ENCODE measurements at places on chromosomes 16 and 17.

DNA sequence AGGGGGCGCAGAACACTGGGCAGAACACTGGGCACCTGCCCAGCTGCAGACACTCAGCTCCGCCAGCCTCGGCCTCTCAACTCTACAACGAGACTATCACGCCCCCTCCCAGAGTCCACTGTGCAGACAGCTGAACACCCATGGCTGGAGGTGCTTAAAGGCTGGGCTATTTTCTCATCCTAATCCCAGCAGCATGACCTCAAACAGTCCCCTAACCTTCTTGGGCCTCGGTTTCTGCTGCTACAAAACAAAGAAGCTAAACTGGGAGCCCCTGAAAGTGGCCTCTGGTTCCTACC, 27.7 kb upstream of the ZNF469 start:
- DNase-seq: no peak

GRCh38 chr17:34015253-34015652, 239.8 kb upstream of the CCL2 start:
- no peak for DNase-seq

DNA sequence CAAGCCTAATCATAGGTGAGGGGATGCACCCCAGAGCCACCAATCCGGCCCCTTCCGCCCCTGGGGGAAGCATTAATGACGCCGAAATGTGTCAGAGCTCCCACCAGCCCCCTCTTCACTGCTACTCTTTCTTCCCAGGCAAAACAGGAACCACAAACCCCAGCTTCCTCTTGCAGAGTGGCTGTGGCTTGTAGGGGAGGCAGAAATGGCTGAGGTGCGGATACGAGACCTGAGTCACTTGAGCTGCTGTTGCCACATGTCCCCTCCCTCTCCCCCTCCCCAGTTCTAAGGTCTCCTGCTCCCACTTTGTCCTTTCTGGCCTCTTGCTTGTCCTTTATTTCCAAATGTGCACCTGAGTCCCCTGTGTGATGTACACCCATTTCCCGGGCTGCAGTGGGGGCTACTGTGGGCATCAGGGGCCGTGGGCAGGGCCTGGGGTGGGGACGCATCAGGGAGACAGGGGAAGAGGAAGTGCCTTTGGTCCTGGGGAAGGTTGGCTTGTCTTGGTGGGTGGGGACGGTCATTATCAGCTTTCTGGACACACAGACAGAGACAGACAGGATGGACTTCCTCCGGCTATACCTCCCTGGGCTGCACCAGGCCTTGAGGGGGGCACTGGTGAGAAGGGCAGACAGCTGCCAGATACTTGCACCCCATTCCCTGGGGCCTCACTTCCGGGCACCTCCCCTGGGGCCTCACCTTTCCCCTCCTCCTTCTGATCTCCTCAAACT, at the start of gene APOBR:
APOBR (plus strand) TSS at position 523 of the 731 bp plus-strand sequence; CDS start at position 562, 39 bp downstream.
- peak; percentile 92 for DNase-seq

- DNase-seq: no peak
Measured at GRCh38 chr17:50209472-50210239, 8.2 kb upstream of the COL1A1 start.

DNA sequence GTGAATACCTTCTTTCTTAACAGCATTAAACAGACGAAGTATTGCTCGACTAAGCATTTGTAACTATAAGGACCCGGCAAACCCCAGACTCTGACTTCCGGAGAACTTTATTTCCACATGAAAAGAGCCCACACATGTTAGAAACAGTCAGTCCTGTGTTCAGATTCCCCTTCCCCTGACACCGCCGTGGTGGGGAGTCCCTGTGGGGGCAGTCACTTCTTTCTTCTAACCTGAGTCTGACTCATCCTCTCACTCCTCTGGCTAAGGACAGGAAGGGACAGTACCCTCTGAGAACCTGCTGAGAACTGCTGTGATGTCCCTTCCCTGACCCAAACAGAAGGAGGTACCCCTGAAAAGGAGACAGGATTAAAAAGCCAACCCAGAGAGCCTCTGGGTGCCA, 165.1 kb downstream of the XYLT1 start:
- DNase-seq: no peak

DNA sequence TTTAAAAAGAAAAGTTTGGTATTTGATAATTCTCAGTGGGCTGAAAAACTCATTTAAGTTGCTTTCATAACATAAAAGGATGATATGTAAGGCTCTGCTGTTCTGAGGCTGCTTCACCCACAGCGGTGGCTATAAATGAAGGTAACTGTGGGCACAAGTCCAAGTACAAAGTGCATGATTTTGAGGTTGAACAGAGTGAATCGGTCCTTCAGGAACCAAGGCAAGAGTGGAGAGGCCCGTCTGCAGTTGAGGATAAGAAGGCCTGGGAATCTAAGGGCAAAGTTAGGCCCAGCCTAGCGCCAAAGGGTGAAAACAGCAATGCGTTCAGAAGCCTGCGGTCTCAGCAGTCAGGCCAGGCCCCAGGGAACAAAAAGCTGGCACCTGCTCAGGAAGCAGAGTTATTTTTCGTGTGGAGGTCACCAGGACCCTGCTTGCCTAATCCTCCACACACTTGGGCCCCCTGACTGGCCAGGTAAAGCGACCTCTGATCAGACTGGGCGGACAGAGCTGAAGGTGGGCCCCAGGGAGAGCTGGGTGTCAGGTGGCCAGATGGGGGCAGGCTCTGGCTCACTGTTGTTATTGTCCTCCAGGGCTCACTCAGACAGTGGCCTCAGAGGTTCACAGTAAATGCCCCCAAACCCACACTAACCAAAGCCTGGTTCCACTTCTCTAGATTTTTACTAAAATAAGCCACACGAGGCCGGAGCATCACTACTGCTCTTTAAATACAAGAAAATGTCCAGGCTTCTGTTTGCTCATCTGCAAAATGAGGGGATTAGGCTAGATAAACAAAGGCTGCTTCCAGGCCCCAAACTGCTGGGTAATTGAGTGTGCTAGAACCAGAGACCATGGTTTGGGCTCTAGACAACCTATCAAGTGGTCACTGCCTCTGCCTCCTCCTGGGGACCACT, 46.5 kb downstream of the TEX2 start:
- no peak for DNase-seq

DNA sequence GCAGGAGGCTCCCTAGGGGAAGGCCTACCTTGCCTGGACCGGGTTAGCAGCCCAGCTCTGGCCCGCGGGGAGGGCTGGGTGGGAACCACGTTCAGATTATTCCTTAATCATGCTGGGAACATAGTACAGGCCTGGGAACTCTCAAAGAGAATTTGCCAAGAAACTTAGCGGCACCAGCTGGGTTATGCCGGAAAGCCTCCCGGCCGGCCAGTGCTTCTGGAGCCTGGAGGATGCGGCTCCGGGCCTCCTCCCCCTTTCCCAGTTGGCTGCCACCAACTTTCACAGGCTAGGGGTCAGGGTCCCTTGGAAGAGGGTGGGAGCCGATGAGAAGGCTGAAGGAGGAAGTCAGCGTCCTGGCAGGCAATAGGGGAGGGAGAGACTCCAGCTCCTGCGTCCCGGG, 10.8 kb downstream of the NGFR start:
- DNase-seq: no peak

GRCh38 chr17:9020824-9021157, 519 bp upstream of the NTN1 start:
- no peak for DNase-seq

- no peak for DNase-seq
Measured at GRCh38 chr16:4859900-4860255, 12.6 kb downstream of the UBN1 start.

GRCh38 chr16:73166441-73166851, 118.5 kb upstream of the ZFHX3 start:
- DNase-seq: no peak

DNA sequence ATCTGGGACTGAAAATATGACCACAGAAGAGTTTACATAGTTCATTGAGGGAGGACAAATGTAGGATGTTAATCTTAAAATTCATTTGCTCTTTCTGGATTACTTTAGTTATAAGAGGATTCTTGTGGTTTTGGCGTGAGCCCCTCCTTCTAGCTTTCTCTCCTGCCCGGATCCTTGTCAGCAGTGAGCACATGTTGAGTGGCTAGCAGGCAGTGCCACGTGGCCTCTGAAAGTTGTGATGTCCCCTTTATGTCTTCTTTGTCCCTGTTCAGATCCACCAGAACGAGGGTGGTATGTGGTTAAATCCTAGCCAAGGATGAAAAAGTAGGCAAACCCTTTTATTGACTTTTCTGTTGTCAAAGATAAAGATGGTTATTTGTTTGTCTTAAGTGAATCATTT, 83.8 kb downstream of the GNAO1 start:
- no peak for DNase-seq

GRCh38 chr17:17738901-17739300, 57.6 kb downstream of the RAI1 start:
- DNase-seq: no peak

DNA sequence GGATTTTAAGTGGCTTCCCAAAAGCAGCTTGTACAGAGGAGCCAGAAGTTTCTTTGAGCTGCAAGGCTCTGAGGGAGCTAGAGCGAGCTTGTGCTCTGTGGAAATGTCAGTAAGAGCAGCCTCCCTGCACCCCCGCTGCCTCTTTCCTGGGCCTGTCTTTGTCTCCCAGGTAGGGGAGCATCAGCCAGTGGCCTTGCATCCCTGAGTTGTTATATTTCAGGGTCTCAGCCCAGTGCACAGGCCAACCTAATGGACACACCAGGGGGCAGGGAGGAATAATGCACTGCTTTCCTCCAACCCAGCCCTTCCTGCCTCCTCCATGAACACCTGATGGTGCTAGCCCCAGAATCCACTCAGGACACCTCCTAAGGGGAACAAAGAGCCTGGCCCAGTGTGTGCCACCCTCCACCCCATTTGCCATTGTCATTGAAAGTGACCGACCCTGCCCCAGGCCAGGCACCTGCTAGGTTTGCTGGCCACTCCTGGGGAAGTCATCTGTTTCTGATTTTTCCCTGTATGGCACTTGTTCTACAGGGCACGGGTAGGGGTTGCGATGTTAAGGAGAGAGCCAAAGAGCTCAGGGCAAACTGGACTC, 6.3 kb downstream of the TPPP3 start:
- DNase-seq: no peak

GRCh38 chr17:78923660-78924453, 1.3 kb downstream of the TIMP2 start:
- peak; percentile 64 for DNase-seq

GRCh38 chr16:70472786-70473433, 18.5 kb downstream of the FCSK start:
- no peak for DNase-seq

- no peak for DNase-seq
Measured at GRCh38 chr17:13462673-13463124, 139.0 kb downstream of the HS3ST3A1 start.

GRCh38 chr17:35906191-35906925, 24.2 kb downstream of the RDM1 start:
- no peak for DNase-seq

DNA sequence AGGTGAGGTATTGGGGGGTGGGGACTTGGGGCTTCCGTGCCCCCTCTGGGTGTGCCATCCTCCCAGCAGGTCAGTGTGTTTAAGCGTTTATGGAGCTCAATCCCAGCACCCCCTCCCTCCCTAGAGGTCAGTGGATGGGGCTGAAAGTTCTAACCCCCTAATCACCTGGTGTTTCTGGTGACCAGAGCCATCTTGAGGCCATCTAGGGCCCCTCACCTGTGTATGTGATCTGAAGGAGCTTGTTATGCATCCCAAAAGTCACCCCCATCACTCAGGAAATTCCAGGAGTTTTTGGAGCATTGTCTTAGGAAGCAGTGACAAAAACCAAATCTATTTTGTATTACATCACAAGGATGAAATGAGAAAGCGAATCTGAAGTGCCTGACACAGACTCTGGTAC, 67.8 kb upstream of the NOL11 start:
- no peak for DNase-seq

DNA sequence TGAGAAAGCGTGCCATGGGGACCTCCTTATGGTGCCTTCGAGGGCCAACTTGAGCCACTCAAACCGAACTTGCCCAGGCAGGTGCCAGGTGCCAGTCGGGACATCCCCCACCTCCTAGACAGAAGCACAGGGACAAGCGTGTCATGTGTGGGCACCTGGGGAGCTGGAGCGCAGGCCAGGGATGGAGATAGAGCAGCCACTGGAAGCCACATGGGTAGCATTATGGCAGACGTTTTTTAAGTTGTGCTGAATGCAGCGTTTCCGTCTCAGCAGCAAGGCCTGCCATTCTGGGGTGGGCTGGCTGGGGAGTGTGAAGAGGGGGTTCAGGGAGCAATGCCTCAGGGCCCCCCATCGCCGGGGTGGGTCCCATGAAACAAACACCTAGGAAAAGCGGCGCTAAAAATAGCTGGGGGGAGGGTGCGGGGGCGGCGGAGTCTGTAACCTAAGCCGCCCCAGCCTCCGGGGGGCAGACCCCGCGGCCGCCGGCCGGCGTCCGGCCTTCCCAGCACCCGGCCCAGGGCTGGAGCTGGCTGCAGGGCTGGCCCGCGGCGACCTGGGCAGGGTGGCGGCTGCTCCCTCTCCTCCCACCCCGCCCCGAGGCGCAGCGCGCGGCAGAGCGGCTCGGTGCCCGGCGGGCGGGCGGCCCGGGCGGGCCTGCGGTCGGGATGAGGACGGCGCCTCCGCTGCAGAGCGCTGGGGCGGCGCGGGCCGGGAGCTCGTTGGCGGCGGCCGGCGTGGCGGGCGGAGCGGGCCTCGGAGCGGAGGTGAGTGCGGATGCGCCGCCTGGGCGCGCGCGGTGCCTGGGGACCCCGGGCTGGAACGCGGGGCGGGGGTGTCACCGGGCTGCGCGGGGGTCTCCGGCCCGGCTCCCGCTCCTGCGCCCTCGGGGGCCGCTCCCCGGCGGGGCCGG, at the start of gene ZNF469:
ZNF469 (plus strand) TSS at position 469 of the 910 bp plus-strand sequence. CDS start 44,512 bp downstream, outside the sequence.
- DNase-seq: no peak

DNA sequence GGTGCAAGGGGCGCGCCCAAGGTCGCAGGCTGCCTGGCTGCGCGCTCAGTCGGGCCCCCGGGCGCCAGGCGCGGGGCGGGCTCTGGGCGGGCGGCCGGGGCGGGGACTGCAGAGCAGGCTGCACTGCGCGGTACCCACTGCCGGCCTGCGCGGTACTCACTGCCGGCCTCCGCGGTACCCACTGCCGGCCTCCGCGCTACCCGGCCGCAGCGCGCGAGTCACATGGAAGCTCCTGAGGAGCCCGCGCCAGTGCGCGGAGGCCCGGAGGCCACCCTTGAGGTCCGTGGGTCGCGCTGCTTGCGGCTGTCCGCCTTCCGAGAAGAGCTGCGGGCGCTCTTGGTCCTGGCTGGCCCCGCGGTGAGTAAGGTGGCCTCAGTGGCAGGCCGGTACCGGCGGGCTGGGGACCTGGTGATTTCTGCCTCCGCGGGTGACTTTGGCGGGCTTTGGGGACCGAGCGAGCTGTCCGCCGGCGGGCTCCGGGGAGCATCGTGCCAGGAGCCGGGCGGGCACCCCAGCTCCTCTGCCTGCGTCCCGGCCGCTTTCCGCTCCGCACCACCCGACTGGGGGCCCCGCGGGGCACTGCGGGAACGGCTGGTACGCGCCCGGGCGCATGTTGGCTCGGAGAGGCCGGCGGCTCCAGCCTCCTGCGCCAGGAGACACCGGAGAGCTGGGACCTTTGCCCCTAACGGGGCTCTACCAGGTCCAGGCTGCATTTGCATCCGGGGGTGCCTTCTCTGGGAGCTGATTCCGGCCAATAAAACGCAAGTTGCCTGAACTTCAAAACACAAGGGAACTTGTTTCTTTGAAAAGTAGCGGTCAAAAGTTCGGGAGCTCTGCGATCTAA, at the start of gene SLC47A1:
SLC47A1 (plus strand) TSS at position 137 of the 844 bp plus-strand sequence; CDS start at position 223, 86 bp downstream.
- DNase-seq: no peak

- DNase-seq: no peak
Measured at GRCh38 chr17:81802856-81803643, 900 bp upstream of the GCGR start.

- DNase-seq: no peak
Measured at GRCh38 chr16:9077091-9077809, 14.2 kb upstream of the HAPSTR1 start.
